ENCODE measurements at places on chromosomes 11 and 22. TPM values are rescaled to one million over a fixed set of nuclear protein-coding genes. Genes with fewer than 3 reads are reported as not detected.

DNA sequence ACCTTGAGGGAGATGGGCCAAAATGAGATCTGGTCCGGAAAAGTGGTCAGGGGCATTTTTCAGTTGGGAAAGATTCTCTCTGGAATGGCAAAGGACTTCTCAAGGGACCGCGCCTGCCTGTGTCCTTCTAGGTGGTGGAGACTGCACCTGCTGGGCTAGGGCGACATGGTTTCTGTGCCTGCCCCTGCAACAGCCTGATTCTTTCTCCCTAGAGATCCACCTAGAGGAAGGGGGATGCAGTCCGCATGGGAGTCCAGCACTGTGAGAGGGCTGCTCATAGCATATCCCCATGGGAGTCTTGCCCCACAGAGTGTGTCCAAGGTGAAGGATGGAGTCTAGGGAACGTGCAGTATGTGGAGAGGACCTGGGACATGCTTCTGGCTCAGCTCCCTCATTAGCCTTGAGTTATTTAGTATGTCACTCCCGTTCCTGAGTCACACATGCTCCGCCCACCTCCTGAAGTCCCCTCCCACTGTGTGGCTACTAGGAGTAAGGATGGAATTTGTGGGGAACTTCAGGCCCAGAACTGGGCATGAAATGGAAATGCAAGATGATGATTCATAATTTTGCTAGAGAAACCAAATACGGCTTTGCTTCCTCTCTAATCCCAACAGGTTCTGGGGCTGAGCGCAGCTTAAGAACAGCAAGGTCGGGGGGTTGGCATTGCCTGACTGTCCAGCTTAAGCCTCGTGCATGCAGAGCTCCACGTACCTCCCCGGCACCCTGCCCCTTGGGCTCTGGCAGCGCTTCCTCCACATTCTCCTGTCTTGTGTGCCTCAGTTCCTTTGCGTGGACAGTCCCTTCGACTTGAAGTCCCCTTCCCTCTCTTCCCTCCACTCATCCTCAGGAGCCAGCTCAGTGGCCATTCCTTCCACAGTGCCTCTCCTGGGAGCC lies 35.0 kb downstream of the GRIK4 start:
- DNase-seq: peak; percentile 78

DNA sequence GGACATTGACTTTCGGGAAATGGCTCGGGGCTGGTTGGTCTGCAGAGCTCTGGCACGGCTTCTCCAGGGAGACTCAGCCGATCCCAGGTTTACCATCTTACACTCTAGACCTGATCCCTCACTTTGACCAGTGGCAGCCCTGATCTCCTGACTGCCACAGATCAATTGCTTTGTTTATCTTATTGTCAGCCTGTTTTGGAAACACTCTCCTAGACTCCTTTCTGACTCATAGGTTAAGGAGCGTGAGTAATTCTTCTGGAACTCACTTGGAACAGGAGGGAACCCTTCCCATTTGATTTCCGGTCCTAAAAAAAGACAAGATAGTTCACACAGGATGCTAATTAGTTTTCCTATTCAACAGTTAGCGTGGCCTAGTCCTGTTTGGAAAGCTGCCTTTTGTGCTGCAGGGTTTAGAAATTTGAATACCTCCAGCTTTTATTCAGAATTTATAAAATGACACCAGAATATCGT lies 16.0 kb upstream of the BMAL1 start:
- no peak for DNase-seq

GRCh38 chr11:76860539-76861475 lies at the start of gene ACER3:
Gene ACER3 (plus strand): TSS chr11:76860918. CDS start chr11:76860977, 59 bp downstream.
- DNase-seq: peak; percentile 93

DNA sequence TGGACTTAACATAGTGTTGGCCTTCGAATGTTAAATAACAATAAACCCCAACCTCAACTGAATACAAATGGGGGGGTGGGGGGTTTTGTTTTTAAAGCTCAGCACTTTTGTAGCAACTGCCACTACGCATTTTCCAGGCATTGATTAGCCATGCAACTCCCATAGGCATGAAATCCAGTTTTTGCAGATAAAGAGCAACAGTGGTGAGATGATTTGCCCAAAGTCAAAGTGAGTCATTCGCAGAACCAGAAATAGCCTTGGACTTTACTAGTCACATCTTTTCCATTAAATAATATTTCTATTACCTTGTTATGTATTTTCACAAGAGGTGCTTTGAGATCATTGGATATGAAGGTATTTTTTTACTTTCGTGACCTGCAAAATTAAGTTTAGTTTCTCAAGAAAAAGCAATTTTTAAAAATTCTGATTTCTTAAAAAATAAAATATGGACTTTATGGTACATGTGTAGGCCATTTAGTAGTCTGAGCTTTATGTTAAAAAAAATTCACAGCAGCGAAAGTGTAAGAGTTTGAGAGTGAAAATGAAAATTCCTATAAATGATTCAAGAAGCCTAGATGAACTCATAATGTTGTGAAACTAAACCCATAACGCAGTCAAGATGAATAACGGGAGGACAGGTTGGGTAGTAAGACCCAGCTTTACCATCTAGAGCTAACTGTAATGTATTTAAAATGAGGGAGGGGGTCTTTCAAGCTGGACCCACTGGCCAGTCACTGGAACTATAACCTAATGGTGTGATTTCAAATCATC lies 1.9 kb upstream of the PHF21A start:
- DNase-seq: no peak

RIN1 gene
- 57.1 TPM for total RNA-seq
